ENCODE measurements at places on chromosomes 3 and 15.
A peak's percentile ranks its signal among the peaks of the same experiment; 100 is the strongest.

- no peaks in the 10 kb centered on the region for H3K27me3 ChIP-seq
- no peak overlapping the region for H3K4me3 ChIP-seq
- no peak for DNase-seq
- no peaks in the 10 kb centered on the region for H3K36me3 ChIP-seq
- no peak overlapping the region for H3K27ac ChIP-seq
Observed at GRCh38 chr15:42035435-42035761, 14.6 kb upstream of the PLA2G4E start.

GRCh38 chr3:128167973-128168674 is 14.8 kb downstream of the EEFSEC start:
- no peaks in the 10 kb centered on the region for H3K27me3 ChIP-seq
- H3K36me3 ChIP-seq, result no peaks in the 10 kb centered on the region
- no peak overlapping the region for H3K4me3 ChIP-seq
- no peak for DNase-seq
- H3K27ac ChIP-seq, result no peak overlapping the region
- H3K4me1 ChIP-seq, result no peaks in the 10 kb centered on the region

GRCh38 chr15:87777054-87777561 is 479.4 kb downstream of the NTRK3 start:
- peak; percentile 24 for DNase-seq
- H3K27me3 ChIP-seq, result no peaks in the 10 kb centered on the region
- no peak overlapping the region for H3K4me3 ChIP-seq
- no peak overlapping the region for H3K27ac ChIP-seq

GRCh38 chr3:7371693-7372572 is 511.0 kb downstream of the GRM7 start:
- no peak for DNase-seq
- no peak overlapping the region for H3K4me3 ChIP-seq
- H3K27me3 ChIP-seq, result no peaks in the 10 kb centered on the region
- no peaks in the 10 kb centered on the region for H3K4me1 ChIP-seq

DNA sequence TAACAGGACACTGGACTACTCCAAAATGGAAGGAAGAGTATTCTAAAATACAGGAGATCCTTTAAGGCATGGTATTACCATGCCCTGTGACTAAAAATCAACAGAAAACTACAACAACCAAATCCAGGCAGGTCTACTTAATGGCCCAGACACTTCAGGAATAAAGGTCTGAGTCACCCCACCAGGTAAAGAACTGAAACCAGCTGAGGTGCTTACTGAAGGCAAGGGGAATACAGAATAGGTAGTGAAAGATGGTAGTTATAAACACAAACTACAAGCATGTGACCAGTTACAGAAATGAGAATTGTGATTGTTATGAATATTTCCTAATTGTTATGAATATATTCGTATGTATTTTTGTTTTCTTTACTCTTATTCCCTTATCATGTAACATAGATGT is 13.4 kb downstream of the IFT57 start:
- H3K4me1 ChIP-seq, result no peaks in the 10 kb centered on the region
- no peak overlapping the region for H3K4me3 ChIP-seq
- no peaks in the 10 kb centered on the region for H3K27me3 ChIP-seq
- no peak for DNase-seq

DNA sequence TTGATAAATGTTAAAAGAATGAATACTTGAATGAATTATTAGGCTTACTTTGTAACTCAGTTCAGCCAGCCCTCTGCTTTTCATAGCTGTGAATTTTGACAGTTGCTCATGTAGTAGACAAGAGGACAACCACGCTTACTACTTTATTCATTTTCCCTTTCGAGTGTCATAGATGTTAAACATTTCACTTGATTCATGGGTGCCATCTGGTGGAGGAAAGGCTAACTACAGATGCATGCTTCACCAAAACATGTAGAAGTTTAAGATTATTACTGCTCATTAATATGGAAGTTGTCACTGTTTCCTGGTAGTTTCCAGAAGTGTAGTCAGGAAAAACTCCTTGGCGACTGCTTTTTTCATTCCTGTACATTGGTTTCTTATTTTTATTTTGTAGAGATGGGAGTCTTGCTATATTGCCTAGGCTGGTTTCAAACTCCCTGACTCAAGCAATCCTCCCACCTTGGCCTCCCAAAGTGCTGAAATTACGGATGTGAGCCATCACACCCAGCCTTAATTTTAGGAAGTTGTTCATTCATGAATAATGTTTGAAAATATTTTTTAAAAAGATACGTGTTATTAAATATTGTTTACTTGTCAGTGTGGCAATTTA is 163.2 kb downstream of the B3GALNT1 start:
- no peaks in the 10 kb centered on the region for H3K27me3 ChIP-seq
- H3K4me3 ChIP-seq, result no peak overlapping the region
- H3K4me1 ChIP-seq, result no peaks in the 10 kb centered on the region
- DNase-seq, result peak; percentile 99
- H3K27ac ChIP-seq, result no peak overlapping the region

DNA sequence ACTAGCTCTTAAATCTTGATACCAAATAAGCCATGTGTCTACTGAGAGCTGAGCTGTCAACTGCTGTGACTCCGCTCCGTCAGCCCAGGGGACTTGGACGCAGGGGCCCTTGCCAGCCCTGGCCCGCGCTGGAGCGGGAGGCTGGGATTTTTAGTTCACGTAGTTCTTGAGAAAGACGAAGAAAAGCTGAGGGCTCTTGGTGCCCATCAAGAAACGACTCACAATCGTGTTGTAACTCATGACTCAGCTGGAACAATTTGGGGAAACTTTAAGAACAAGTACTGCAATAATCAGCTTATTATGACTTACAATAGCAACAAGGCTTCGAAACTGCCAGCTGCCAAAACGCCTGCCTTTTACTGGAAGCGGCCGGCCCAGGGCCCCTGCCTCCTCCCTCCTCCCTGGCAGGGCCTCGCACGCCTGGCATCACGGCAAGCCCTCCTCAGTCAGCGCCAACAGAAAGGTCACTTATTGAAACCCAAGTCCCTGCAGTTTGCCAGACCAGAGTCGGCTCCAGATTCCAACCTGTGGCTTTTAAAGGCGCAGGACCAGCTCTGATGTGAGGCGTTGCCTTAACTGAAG is 60.3 kb downstream of the RGMA start:
- H3K27me3 ChIP-seq, result no peaks in the 10 kb centered on the region
- peak overlapping the region; percentile 94 for H3K27ac ChIP-seq
- no peak overlapping the region for H3K4me3 ChIP-seq
- H3K4me1 ChIP-seq, result peaks cover 44% of the 10 kb centered on the region
- DNase-seq, result peak; percentile 65

DNA sequence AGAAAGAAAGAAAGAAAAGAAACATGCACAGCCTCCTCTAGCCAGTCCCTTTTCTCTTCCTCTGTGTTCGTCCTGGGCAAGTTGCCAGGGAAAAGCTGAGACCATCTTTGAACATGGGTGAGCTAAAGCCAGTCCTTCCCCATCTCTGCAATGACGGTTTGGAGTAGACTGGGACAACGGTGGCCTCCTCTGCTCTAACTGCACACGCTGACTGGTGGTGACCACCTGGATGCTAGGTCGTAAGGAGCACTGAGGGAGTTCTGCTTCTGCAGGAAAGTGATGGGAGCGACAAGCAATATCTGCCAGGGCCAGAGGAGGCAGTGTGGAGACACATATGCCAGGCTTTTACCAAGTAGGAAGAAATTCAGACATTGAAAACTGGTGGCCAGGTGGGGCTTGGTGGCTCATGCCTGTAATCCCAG is 111.7 kb downstream of the NUP210 start:
- no peaks in the 10 kb centered on the region for H3K36me3 ChIP-seq
- H3K4me3 ChIP-seq, result no peak overlapping the region
- H3K27me3 ChIP-seq, result no peaks in the 10 kb centered on the region
- no peaks in the 10 kb centered on the region for H3K4me1 ChIP-seq
- no peak overlapping the region for H3K27ac ChIP-seq

DNA sequence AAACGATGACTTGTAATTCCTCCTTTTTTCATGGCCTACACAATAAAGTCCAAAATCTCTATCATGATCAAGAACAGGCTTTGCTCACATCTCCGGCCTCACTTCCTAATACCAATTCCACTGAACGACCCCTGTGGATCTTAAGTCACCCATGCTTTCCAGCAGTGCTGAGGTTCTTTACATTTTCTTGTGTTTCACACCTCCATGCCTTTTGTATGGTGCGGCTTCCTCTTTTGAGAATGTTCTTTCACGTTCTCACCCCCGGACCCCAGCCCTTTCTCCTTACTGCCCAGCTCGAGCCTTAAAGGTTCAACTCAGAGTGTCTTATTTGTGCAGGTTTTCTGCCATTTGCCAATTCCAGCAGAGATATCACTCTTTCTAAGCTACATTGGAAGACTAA is 70.1 kb downstream of the CSNK1G1 start:
- no peak overlapping the region for H3K27ac ChIP-seq
- H3K27me3 ChIP-seq, result no peaks in the 10 kb centered on the region
- H3K4me1 ChIP-seq, result peaks cover 13% of the 10 kb centered on the region
- DNase-seq, result no peak
- no peak overlapping the region for H3K4me3 ChIP-seq

DNA sequence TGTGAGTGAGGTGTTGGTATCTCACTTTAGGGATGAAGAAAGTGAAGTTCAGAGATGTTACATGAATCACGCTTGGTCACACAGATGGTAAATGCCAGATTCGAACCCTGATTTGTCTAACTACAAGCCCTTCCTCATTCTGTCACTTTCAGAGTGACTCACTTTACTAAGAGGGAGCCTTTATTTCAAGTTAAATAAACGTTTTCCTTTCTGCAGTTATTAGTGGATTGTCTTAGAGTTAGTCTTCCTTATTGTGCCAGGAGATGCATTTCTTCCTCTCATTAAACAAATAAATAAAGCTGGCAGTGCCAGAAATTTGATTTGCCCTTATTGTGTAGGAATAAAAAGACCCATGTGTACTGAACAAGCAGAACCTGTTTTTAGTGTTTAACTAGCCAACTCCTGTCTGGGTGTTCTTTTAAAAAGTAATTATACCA is 162.5 kb downstream of the AKAP13 start:
- H3K4me3 ChIP-seq, result no peak overlapping the region
- no peak for DNase-seq
- H3K4me1 ChIP-seq, result peaks cover 31% of the 10 kb centered on the region
- no peaks in the 10 kb centered on the region for H3K36me3 ChIP-seq

DNA sequence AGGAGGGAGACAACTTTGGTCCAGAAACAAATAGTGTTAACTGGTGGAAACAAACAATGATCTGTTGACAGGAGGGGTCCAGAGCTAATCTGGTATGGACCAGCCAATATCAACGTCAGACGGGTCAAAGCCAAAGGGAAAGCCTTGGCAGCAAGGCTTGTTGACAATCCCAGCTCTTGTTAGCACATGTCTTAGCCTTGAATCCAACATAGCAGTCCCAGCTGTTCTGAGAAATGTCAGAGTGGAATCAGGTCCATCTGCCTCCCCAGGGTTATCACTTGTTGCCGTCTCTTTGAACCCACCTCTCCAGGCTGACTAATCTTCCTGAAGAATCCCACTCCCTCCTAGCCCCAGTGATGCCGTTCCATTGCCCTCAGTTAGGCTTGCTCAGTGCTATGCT is 404.6 kb upstream of the MCTP2 start:
- H3K27ac ChIP-seq, result no peak overlapping the region
- no peaks in the 10 kb centered on the region for H3K36me3 ChIP-seq
- no peak for DNase-seq
- H3K4me1 ChIP-seq, result no peaks in the 10 kb centered on the region

DNA sequence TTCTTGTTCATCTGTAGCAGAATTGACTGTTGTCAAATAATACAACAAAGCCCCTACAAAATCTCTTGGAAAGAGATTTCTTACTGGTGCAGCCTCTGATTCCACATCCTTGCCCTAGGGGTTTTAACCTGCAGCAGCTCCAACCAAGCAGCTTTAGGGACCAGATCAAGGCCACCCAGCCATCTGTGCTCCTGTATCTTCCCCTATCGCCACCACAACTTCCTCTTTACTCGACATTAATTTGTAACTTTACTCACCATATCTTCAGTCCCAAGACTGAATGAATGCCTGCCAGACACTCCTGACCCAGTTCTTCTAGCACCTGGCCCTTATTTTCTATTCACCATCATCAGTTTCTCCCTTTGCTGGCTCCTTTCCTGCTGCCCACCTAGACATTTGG is 156.6 kb upstream of the IL12A start:
- H3K27me3 ChIP-seq, result no peaks in the 10 kb centered on the region
- H3K36me3 ChIP-seq, result no peaks in the 10 kb centered on the region
- no peak for DNase-seq
- peaks cover 19% of the 10 kb centered on the region for H3K4me1 ChIP-seq

DNA sequence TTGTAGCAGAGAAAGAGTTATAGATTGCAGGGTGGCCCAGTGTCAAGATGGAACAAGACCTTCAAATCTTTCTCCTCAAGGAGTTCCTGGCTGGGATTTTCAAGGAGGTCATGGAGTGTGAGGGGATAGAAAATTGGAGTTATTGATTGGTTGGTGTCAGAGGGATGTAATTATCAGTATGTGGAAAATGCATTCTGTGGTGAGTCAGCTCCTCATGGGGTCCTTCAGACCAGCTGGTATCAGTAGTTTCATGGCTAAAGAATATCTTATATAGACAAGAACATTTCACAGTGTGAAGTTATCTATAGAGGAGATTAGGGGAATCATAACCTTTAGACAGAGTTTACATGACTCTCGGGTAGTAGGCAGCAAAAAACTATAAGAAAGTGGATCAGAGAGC is 1114.0 kb upstream of the GBE1 start:
- H3K27ac ChIP-seq, result no peak overlapping the region
- no peaks in the 10 kb centered on the region for H3K4me1 ChIP-seq
- H3K27me3 ChIP-seq, result no peaks in the 10 kb centered on the region
- H3K36me3 ChIP-seq, result no peaks in the 10 kb centered on the region

DNA sequence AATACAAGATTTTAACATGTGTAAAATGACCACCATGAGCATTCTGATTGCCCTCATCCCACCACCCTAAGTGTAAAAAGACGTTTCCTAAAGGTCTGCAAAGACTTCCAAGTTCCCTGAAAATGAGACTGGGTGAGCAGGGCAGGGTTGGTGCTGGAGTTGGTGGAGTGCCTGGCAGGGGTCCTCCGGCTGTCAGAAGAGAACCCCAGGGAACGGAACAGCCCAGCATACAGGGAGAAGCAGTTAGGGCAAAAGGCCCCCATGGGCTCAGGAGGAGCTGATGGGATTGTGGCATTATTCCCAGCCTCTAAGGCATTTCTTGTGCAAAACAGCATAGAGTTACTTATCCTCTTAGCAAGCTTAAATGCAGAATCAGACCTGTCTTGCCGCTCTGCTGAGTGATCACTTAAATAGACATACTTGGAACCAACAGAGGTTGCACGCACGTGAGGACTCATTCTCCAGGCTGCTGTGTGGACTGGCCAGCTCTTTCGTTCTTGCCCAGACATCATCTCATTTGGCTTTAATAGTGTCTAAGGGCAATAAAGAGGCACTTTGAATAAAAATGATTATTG is 36.0 kb downstream of the XYLB start:
- H3K27ac ChIP-seq, result no peak overlapping the region
- DNase-seq, result no peak
- H3K4me3 ChIP-seq, result no peak overlapping the region
- H3K27me3 ChIP-seq, result no peaks in the 10 kb centered on the region
- no peaks in the 10 kb centered on the region for H3K4me1 ChIP-seq

DNA sequence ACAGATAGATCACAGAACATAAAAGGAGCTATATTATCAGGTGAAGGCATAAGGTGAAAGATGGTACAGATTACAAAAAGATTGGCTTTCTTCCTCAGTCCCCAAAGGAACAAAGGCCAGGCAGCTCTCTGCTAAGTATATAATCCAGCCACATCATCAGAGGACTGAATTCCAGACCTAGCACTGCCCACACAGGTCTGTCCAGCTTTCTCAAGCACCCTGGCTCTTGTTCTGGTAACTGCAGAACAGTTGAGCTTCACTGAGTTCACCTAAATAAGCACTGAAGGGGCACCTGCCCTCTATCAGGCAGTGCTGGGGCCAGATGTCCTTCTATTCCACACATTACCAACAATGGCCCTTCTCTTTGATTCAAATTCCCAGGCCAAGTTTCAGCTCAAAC is 6.3 kb downstream of the DUOXA1 start:
- no peaks in the 10 kb centered on the region for H3K27me3 ChIP-seq
- DNase-seq, result no peak
- H3K36me3 ChIP-seq, result no peaks in the 10 kb centered on the region
- H3K4me1 ChIP-seq, result no peaks in the 10 kb centered on the region
- no peak overlapping the region for H3K27ac ChIP-seq
- no peak overlapping the region for H3K4me3 ChIP-seq
